Stimulated activated CD4-positive, alpha-beta T cell treated with anti-CD3 and anti-CD28 coated beads, Interleukin-1b, Interleukin-23, amount 100 ng/mL, for 1 hour (primary cell): ENCODE measurements at places on chromosomes 13 and 19.

DNA sequence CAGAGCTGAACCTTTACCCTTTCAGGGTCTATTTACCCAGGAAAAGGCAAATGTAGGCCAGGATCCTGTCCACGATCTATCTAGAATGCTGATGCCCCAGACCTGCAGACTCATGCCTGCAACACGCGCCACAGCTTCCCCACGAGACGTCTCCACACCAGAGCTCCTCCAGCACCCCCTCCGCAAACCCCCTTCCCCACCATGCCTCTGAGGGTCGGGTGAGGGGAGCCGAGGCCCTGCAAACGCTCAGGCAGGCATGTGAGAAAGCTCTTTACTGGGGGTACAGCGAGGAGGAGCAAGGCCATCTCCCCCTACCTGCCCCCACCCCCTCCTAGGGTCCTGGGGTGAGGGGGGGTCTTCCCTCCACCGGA lies 8.9 kb downstream of the DYRK1B start:
- no peak for DNase-seq

DNA sequence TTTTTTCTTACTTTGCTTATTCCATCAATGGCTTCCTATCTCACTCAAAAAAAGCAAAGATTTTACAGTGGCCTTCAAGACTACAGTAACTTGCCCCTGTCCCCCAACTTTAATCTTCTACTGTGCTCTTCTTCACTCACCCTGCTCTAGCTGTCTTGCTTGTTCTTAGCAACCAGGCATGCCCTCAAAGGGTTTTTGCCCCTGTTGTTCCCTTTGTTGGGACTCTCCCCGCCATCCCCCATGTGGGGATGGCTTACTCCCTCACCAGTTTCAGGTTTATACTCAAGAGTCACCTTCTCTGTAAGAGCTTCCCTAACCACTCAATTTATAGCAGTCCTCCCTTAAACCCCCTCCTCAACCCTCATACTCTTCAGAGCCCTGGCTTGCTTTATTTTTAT lies 5.4 kb downstream of the MTMR6 start:
- DNase-seq, result no peak

- no peak for DNase-seq
Measured at GRCh38 chr13:76822698-76823267, 63.4 kb downstream of the KCTD12 start.

DNA sequence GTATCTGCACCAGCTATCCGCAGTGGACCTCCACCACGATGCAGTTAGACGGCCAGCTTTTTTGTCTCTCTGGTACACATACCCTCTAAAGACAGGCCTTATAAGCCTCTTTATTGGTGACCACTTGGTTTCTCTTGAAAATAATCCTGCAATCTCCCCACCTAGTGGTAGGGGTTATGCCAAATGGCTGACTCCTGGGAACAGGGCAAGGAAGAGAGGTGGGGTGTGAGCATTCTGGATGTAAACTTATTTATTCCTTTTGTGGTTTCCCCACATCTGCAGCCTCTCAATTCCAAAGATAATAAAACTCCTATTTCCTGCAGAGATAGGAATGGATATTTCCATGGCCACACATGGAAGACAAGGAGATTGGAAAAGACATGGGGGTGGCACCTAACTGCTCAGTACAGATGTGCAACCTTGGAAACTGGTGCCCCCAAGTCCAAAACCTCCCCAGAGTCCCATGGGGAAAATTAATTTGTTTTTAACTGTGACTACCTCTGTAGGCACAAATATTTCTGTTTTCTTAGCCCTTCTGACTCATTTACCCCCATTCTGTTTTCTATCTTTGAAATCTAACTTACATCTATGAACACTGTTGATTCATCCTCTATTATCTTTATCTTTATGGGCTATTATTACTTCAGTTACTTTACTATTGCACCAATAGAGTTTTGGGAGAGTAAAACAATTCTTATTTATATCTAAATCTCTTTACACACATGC lies 112.7 kb upstream of the TSHZ3 start:
- no peak for DNase-seq

GRCh38 chr19:49997709-49998108 lies 27.5 kb downstream of the VRK3 start:
- DNase-seq, result no peak

GRCh38 chr19:10718205-10719196 lies 622 bp downstream of the DNM2 start:
- no peak for DNase-seq

DNA sequence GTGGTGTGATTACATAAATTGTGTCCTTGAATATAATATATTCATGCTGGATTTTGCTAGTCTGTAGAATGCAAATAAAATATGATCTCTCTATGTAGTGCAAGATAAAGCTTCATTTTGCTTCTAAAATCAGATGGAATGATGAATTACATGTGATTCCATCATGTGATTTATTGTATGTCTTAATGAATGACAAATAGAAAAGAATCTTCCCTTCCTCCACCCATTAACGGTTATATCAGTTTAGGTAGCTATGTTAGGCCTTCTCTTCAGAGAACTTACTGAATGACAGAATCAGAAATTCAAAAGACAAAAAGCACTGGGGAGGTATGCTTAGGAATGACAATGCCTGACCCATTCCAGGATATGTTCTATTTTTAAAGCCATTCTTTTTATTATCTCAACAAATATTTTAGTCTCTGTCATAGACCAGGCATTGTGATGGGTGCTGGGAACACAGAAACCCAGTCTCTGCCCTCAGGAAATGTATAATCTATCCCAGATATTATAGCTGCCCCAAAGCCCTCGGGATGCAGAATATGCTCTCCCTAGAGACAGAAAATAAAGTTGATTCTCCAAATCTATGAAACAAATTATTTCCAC lies 90.6 kb downstream of the TEX26 start:
- no peak for DNase-seq

GRCh38 chr13:49812812-49813211 lies 20.3 kb upstream of the KPNA3 start:
- no peak for DNase-seq

DNA sequence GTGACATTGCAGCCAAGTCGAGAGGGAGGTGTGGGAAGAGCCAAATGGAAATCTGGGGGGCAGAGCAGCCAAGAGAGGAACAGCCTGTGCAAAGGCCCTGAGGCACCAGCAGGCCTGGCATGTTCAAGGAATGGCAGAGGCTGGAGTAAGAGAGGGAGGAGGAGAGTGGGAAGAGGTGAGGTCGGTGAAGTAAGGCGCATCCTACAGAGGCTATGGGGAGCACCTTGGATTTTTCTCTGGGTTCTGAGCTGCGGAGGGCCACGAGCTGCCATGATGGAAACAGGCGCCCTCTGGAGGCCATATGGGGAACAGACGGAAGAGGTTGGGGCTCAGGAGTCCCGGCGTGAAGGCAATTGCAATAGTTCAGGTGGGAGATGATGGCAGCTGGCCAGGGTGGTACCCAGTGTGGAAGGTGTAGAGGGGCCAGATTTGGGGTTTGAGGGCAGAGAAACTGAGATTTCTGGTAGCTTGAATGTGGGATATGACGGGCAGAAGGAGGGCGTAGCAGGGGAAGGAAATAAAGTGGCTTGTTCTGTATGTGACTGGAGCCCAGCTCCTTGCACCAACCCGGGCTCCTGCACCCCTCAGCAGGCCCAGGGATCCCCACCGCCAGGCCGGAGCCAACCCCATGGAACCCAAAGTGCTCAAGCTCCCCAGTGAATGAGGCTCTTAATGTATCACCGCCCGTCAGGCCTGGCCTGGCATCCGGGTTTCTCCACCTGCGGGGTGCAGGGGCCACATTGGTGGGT lies 20.5 kb upstream of the STRN4 start:
- no peak for DNase-seq

GRCh38 chr13:100694722-100695508 lies 20.3 kb upstream of the TMTC4 start:
- no peak for DNase-seq

- DNase-seq, result no peak
Measured at GRCh38 chr19:16782719-16783118, 46.5 kb upstream of the SIN3B start.

GRCh38 chr13:24279327-24280110 lies 29.9 kb upstream of the C1QTNF9 start:
- no peak for DNase-seq

DNA sequence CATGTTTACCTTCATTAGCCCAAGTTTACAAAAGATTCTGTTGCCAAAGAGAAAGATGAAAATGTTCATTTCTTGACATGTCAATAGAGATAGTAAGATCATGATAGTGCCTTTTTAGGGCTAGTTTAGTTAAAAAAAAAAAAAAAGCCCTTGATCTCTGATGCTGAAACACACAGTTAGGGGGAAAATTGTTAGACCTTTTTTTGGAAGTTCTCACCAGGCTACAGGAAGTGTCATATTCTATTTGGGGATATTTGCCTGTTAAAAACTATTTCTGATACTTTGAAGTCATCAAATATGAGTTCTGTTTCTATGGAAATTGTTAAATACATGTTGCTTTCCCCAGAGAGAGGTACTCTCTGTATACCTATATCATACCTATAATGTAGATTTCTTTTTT lies 21.6 kb downstream of the SLAIN1 start:
- DNase-seq, result no peak

DNA sequence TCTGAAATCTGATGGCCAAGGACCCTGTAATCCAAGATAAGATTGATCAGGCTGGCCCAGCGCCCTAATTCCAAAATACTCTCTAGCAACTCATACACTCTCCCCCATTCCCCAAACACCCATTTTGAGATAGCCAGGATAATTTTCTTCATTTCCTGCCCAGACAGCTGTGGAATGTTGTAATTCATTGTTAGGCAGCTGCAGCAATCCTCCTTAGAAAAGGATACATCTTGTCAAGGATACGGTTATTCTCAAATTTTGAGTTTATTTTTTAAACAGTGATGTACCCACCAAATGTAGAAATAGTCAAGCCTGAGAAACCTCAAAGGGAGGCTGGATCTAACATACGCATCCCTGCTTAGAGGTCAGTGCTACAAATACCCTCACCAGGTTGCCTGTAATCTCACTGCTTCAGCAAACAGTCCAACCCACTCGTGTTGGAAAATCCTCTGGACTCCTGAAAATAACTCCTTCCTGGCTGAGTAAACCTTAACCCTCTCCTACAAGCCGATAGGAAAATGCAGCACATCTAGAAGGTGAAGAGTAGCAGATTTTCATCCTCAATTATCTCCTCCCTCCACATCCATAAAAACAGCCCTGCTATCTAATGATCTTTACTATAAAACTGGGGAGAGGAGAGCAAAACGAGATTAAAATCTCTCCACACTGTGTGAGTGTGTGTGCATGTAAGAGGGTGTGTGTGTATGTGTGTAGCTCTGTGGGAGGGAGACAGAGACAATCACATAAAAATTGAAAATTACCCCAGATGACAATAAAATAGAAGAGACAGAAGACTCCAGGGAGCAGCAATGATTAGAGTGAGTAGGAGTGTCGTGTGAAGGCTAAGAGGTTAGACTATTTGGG lies 683.1 kb downstream of the DIAPH3 start:
- no peak for DNase-seq

DNA sequence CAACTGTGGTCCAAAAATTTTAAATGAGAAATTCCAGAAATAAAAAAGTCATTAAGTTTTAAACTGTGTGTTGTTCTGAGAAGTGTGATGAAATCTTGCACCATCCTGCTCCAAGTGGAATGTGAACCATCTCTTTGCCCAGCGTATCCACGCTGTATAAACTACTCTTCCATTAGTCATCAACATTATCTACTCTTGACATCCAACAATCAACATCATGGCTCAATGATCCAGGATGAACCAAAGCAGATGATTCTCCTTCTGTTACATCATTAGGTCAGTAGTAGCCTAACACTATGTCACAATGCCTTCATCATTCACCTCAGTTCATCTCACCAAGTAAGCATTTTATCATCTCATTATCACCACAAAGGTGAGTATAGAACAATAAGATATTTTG lies 55.3 kb downstream of the SUCLA2 start:
- no peak for DNase-seq

DNA sequence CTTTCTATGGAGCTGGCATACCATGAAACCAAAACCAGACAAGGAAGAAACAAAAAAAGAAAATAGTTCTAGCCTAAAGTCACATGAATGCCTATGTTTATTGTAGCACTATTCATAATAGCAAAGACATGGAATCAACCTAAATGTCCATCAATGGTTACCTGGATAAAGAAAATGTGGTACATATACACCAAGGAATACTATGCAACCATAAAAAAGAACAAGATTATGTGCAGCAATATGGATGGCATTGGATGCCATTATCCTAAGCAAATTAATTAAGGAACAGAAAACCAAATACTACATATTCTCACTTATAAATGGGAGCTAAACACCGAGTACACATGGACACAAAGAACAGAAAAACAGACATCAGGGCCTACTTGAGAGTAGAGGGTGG lies 10.5 kb downstream of the ZNF780A start:
- no peak for DNase-seq

DNA sequence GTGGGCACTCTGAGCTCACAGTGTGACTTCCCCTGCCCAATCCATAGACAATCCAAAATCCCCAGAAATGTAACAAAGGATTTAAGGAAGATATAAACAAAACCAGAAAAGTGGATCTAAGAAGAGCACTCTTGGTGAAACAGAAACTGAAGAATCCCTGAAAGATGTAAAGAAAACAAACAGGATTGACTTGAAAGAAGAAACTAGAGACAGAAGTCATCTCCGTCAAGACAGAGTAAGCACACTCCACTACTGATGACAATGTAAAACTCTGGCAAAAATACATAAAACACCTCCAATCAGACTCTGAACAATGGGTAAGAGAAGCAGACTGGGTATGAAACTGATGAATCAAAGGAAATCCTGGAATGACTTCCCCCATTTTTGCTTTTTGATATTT lies 13.5 kb downstream of the TUBGCP3 start:
- DNase-seq, result no peak

DNA sequence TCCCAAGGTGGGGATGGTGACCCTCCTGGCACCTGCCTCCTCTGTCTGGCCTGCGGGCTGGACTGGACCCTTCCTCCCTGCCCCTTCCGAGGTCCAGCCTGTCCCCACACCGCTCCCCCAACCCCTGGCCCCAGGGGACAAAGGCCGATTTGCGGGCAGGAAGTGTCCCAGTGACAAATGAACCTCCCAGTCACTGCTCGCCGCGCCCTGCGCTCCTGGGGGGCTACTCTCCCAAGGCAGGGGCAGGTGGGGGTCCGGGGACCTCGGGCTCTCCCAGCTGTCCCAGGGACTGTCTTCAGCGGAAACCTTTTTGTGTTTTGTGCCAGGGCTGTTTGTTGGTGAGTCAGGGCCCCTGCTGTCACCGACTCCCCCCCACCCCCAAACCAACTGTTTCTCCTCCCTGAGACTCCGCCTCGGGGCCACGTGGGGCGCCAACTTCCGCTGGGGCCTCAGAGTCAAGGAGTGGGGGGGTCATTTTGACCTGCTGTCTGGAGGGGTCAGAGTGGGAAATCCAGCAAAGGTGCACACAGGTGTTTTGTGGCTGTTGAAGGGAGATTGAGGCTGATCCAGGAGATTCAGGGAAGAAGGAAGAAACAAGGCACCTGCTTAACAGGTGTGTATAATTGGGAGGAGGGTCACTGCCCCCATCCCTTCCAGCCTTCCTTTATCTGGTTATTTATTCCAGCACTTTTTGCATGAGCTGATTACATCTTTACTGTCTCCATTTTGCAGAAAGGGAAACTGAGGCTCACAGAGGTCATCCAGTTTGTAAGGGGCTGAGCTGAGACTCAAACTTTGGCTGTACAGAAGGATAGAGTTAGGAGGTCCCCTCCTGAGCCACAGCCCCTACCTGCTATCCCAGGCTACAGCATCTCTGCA lies 831 bp downstream of the PGPEP1 start:
- DNase-seq, result no peak

GRCh38 chr13:37869756-37870488 lies at the start of gene TRPC4:
Gene TRPC4, minus strand, starts transcription at chr13:37869772. Its CDS starts 86,439 bp downstream, at chr13:37783333.
- DNase-seq, result no peak

- DNase-seq, result no peak
Measured at GRCh38 chr13:110294146-110294545, 12.8 kb downstream of the COL4A1 start.
